Uterus (tissue), 4 donors: ENCODE measurements at places on chromosomes 1 and 21.

DNA sequence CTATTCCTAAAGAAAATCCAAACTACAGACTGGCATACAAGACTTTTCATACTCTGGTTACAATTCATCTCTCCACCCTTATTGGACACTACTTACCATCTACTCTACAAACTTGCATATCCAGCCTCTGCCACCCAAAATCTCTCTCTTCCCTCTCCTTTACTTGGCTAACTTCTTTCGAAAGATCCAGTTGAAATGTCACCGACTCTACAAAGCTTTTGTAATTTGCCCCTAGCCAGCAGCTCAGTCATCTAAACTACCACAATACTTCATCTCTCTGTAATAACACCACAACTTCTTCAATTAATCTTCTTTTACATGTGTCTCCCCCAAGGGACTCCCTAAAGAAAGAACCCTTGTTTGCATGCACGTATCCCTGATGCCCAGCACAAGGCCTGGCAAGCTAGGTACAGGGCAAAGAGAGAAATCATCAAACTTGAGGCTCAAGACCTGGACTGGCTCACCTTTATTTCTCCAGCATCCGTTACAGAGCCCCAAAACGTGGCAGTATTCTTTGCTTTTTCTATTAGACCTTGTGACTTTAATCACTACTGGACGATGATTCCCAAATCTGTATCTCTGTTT lies 2.7 kb downstream of the ZBTB21 start:
- DNase-seq = no peak

- no peak for DNase-seq
These were observed 252.6 kb downstream of the RHOU start for GRCh38 chr1:228987736-228988506.

- no peak for DNase-seq
These were observed 31.6 kb upstream of the NUF2 start for GRCh38 chr1:163290025-163290640.

DNA sequence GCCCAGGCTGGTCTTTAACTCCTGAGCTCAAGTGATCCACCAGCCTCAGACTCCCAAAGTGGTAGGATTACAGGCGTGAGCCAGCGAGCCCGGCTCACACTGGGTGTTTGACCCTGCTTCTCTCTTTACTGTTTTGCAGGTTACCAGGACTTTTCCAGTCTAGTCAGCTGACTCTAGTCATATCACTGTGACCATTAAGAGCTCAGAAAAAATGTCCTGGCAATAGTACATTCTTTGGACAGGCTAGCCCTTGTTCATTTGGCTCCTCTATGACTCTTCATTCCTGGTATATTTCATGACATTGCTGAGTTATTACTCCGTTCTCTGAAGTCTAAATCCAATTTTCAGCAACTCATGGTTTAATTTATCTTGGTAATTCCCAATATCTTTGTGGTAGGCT lies 8.0 kb upstream of the CA6 start:
- no peak for DNase-seq

DNA sequence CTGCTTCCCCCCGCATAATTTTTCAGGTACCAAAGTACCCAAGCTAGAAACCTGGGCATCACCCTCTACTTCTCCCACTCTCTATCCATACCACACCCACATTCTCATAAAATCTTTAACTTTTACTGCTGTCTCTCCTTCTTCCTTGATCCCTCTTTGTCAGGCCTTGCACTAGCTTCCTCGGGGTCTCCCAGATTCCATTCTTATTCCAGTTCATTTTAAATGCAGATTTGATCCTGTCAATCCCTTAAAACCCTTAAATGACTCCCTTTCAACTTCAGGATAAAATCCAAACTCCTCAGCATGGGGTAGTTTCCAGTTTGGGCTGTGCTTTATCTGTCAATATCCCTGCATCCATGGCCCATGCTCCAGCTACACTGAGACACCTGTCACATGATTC lies 343.5 kb downstream of the PBX1 start:
- no peak for DNase-seq

- no peak for DNase-seq
These were observed 7.7 kb downstream of the NENF start for GRCh38 chr1:212440419-212440818.

GRCh38 chr1:234538062-234538731 lies 59.2 kb upstream of the TARBP1 start:
- DNase-seq = no peak

DNA sequence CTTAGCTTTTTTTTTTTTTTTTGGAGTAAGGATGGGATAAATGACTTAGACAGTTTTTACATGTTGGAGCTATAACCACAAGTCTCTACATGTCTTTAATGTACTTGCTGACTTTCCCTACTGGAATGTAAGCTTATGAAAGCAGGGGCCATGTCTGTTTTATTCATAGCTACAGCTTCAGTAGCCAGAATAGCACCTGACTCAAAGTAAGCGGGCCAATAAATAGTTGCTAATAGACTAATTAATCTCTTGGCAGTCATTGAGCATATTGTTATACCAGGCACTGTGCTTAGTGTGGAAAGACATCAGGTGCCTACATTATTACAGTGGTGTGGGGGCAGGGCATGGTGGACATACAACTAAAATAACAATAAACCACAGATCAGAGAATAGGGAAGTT lies 84.4 kb upstream of the HOOK1 start:
- no peak for DNase-seq

DNA sequence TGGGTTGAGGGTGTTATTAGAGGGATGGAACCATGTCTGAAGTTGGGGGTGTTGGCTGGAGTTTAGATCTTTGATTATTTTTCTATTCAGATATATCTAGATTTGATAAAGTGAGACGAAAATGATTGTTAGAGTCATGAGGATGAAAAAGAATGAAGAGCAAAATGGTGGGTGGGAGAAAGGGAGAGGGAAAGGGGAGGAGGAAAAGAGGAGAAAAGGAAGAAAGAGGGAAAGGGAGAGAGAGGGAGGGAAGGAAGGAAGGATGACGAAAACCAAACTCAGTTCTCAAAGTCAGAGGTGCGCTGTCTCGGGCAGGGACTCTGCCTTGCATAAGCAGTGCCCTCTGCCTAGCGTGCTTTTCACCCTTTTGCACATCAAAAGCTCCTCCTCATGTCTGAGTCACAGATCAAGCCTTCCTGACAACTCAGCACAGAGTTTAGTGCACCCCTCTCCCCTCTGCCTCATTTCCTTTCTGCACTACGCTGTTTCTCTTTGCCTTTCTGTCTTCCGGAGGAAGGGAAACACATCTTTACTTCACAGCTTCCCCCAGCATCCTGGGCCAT lies 225.8 kb upstream of the PROX1 start:
- no peak for DNase-seq

GRCh38 chr1:21335088-21335691 lies 44.9 kb upstream of the ECE1 start:
- no peak for DNase-seq

DNA sequence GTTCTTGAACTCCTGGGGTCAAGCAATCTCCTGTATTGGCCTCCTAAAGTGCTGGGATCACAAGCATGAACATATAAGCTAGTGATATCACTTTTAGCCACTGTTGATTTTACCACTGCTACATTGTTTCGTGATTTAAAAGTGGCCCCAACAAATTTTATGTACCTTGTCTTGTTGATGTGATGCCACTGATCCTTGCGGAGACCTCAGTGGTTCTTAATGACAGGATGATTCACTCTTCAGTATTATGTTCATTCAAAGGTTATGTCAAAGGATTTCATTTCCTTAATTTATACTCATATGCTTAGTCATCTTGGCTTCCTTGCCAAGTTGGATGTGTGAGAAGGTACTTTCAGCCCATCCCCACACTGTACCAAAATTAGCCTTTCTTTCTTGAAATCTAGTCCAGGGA lies 12.1 kb downstream of the PRKACB start:
- DNase-seq = no peak

- DNase-seq = no peak
These were observed 70.4 kb downstream of the DDR2 start for GRCh38 chr1:162702628-162703027.

- no peak for DNase-seq
These were observed 21.4 kb upstream of the PTAFR start for GRCh38 chr1:28197682-28198415.

DNA sequence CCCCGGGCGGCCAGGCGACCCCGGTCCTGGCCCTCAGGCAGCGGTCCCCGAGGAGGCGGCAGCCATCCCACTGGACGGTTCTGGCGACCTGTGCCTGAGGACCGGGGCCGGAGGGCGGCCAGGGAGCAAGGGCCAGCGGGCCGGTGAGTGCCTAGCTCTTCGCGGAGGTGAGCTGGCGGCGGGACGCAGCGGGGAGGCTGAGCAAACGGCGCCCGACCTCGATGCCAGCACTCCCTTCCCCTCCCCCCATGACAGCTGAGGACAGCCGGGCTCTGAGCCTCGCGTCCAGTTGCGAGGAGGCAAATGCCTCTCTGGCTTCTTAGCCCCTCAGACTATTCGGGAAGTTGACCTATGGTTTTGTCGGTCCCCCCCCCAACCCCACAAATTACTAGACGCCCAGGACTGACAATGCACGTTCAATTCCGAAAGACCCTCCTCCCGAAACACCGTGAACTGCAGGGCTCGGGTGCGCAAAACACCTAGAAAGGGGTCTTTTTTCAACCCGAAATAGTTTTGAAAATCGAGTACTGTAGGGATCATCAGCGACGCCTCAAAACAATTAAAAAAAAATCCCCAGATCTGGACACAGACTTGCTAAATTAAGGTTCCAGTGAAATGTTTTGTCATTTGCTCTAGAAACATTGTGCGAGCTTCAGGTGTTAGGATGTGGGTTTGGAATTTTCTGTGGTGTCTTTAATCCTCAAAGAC lies 8.3 kb downstream of the CDKN2C start:
- DNase-seq = peak; percentile 53

GRCh38 chr1:25011275-25011674 lies 81.2 kb upstream of the RUNX3 start:
- DNase-seq = no peak

- DNase-seq = no peak
These were observed 76.3 kb upstream of the LMO4 start for GRCh38 chr1:87252406-87252805.

GRCh38 chr1:223394242-223394641 lies 1.0 kb downstream of the CCDC185 start:
- DNase-seq = no peak

GRCh38 chr1:208225954-208226937 lies 17.9 kb downstream of the PLXNA2 start:
- DNase-seq = peak; percentile 56

DNA sequence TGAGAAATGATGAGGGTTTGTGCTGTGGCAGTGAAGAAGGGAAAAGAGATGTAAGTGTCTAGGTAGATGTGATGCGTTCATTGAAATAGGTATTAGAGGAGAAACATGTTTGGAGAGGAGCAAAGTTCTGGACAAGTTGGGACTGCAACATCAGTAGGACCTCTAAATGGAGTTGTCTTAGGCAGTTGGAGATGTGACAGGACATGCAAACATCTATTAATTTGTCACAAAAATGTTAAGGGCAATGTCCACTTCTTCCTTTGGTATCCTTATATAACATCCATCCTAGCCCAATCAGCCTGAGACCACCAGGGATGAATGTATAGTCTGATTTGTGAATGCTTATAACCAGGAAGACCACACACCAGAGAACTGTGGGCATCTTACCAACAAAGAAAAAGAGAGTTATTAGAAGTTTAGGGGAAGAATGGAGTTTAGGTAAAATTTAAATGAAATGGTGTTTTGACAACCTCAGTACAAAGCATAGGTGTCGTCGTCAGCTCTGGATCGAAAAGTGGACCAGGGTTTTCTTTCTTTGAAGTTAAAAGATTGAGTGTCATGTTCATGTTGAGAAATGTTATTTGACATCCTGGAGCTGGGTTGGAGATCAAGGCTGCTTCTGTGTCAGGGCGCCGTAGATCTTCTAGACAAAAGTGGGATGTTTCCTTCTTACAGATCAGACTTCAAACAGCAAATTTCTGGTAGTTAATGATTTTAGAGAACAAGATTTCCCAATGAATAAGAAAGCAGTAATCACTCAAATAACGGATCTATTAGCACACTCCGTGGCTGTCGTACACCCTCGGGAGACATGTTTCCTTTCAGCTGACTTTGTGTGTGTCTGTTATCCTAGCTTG lies 8.7 kb downstream of the COA6 start:
- DNase-seq = no peak

DNA sequence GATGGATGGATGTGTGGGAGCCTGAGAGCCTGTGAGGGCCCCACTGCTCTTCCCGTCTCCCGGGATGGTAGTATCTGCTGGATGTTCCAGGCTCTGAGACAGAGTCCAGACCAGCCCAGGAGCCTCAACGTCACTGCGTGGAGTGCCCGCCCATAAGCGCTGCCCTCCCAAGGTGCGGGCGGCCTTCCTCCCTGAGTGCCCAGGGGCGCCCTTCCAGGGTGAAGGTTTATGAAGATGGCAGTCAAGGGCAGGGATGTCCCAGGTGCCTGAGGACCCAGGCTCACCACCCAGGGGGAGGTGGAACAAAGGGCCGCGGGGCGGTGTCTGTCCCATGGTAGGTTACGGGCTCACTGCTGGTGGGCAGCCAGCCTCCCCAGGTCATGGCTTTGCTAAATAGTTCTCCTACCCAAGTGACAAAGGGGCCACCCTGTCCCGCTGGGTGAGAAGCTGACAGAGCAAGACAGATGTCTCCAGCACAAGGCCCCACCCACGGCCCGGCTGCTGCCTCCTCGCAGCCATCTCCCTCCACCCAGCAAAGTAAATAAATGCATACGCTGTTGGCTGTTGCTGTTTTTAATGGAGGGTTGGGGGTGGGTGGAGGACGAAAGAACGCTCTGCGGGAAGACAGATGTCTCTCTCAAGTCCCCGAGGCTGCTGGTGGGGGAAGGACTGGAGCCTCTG lies 9.0 kb upstream of the GPR153 start:
- DNase-seq = no peak

DNA sequence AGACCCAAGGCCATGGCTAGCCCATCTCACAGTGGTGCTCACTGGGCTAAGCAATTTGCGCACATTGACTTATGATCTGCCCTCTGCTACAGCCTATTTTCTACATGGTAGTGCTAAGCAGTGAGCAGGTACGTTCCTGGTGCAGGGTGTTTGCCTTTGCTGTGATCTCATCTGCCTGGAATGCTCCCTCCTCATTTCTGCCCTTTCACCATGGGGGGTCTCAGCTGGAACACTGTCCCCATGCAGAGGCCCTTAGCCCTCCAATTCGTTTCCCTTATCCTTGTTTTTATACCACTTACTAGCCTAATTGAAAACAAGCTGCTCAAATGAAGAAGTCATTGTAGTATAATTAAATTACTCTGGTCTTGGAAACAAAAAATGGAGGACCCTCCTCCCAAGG lies 2.0 kb upstream of the B3GALT5 start:
- no peak for DNase-seq

GRCh38 chr1:150529017-150529416 lies 13.5 kb downstream of the FALEC start:
- DNase-seq = no peak

DNA sequence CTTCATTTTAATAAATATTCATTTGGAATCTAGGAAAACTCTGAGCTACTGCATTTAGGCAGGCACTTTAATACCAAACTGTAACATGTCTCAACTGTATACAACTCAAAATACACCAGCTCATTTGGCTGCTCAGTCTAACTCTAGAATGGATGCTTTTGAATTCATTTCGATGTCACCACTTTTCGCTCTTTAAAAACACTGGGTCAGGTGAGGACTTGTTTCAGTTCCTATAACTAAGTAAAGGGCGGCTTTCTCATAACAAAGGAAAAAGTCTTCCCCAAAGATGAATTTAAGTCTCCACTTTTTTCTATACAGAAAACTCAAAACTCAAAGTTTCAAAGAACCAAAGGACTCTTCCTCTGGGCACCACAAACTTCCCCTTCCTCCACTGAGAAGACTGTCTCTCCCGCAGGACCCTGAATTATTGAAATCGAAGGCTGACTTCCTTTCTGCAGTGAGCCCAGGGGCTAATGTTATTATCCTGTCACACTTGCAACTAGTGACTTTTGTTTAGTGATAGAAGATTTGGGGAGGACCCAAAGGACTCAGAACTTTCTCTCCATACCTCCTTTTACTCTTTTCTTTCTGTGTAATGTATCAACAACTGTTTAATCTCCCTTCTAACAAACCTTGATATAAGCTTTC lies 9.7 kb upstream of the DHX9 start:
- DNase-seq = no peak
